ENCODE measurements at places on chromosomes 7 and 10.

GRCh38 chr7:128810473-128810872, 18.7 kb downstream of the CCDC136 start:
- no peak for DNase-seq

GRCh38 chr10:129033340-129033739, 433.7 kb upstream of the MGMT start:
- DNase-seq = no peak

- peak; percentile 30 for DNase-seq
Measured at GRCh38 chr7:34128762-34129161, 223.4 kb downstream of the BMPER start.

- no peak for DNase-seq
Measured at GRCh38 chr10:124518366-124518765, 56.7 kb downstream of the LHPP start.

- no peak for DNase-seq
Measured at GRCh38 chr10:75043256-75044131, 68.0 kb upstream of the SAMD8 start.

DNA sequence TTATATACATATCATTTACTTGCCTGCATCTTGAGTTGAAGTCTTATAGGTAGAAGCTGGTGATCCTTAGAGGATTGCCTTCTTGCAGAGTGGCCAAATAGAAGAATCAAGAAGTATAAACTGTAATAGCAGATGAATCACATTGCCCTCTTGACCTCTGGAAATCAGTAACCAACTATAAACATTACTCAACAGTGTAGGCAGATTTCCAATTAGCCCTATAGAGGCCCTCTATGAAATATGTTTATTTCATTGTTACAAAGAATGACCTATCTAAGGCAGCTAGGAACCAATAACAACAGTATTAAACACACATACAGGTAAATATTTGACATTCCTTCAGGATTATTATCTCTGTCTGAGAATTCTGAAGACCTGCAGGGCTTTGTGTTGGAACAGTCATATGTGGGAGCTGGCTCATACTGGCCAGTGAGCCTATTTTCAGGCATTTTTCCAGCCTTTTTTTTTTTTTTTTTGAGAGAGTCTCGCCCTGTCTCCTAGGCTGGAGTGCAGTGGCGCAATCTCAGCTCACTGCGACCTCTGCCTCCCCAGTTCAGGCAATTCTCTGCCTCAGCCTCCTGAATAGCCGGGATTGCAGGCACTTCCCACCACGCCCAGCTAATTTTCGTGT, 7.2 kb upstream of the SRI start:
- no peak for DNase-seq

- DNase-seq = no peak
Measured at GRCh38 chr7:100687261-100687660, 6.8 kb downstream of the GIGYF1 start.

DNA sequence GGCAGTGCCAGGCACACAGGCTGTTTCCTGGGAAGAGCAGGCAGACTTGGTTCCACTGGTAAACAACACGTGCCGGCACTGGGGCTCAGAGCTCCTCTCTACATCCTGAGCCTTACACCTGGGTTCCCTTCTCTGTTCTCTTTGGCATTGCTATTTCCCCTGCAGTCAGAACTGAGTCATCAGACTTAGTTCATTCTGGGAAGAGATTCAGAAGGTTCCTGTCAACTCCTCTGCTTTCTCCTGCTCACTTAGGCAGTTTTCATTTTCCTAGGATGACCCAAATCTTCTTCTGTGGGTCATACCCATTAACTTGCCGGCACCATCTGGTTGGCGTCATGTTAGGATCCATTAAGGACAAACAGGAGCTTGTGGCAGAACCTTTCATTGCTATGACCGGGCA, 33.4 kb upstream of the LRRC18 start:
- no peak for DNase-seq

DNA sequence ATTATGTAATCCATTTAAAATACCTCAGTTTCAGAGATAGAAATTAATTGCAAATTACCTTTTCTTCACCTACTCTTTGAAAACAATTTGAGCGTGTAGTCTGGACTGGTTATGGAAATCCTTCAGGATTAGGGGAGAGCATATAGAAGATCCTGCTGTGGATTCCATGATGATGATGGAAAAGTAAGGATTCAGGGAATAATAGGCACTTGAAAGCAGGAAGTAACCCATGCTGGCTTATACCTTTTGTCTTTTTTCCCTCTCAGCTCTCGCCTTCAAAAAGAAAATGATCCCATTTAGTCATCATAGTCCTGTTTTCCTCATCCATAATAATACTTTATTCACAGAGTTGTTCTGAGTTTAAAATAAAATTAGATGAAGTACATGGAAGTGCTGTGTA, 4.4 kb downstream of the HBP1 start:
- no peak for DNase-seq

GRCh38 chr7:20290505-20291111, 40.1 kb upstream of the ITGB8 start:
- no peak for DNase-seq

- DNase-seq = peak; percentile 3
Measured at GRCh38 chr10:82969405-82969804, 1094.4 kb downstream of the NRG3 start.

- no peak for DNase-seq
Measured at GRCh38 chr7:81419731-81420130, 350.1 kb downstream of the HGF start.

DNA sequence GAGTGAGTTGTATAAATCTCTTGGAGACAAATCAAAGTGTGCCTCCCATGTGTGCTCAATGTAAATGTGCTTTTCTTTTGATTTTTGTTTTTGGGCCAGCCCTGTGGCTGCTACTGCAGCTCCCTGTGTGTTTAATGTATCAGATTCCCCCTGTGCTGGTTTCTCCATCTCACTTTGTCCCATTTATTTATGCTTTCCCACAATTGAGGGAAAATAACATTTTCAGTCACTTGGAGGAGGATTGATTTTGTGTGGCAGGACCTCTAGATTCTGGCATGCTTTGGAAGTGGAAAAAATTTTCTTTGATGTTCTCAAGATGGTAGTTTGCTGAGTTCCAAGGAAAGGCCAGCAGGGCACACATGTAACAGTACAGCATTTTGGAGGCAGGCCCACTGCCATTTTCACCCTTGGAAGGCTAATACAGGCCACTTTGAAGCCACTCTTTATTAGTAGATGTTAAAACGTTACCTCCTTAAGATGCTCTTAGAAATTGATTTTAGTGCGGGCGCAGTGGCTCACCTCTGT, 323.6 kb downstream of the BICC1 start:
- DNase-seq = no peak

DNA sequence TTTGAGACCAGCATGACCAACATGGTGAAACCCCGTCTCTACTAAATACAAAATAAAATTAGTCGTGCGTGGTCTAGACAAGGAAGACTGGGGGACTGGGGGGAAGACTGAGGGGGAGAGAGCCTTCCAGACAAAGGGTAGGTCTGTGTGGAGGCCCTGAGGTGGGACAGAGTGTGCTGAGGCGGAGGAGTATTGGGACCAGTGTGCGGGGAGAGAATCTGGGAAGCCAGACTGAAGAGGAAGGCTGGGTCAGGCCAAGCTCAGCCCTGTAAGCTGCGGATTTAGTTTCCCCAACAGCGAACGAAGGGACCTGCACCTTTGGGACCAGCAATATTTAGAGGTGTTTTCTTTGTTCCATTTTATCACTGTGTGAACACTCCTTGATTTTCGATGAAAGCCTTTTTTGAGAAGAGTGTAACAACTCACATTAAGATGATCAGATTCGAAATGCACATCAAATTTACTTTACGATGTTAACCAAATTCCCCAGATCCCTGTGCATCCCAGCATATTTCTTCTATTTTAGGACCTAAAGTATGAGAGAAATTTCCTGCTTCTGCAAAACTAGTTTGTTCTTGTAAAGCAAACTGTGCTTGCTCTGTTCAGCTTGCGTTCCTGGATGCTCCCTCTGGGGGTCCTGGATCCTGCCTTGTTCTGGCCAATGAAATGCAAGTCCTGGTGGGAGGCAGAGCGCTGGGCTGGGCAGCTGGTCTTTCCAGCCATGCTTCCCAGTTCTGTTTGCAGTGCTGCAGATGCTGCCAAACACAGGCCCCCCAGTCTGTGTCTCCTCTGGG, 39.4 kb downstream of the PLAU start:
- DNase-seq = no peak

GRCh38 chr10:45220931-45221330, 94.5 kb downstream of the OR13A1 start:
- DNase-seq = no peak

GRCh38 chr7:131897016-131897789, 340.8 kb upstream of the PODXL start:
- DNase-seq = peak; percentile 32

DNA sequence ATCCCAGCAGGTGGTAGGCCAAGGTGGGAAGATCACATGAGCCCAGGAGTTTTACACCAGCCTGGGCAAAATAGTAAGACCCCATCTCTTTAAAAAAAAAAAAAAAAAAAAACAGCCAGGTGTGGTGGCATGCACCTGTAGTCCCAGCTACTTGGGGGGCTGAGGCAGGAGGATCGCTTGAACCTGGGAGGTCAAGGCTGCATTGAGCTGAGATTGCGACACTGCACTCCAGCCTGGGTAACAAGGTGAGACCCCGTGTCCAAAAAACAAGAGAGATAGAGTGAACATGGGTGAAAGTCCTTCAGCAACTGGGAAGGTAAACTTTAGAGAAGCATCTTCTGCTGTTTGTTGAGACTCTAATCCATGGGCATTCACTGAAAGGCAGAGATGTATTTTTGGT, 6.3 kb upstream of the LAMTOR4 start:
- no peak for DNase-seq

DNA sequence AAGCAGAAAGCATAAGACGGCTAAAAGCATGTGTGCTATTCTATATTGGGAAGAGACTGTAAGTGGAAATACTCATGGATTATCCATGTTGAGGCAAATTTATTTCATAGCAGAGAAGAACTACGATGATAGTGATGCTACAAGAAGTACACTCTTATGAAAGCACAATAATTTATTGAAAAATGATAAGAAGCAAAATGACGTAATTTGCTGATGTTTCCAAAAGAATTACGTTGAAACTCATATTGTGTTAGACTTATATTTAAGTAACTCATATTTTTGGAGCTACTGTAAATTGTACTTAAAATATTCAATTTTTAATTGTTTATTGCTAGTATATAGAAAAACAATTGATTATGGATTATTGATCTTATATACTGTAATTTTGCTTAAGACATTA, 1622.5 kb downstream of the REEP3 start:
- DNase-seq = no peak

GRCh38 chr7:148014001-148014400, 576.6 kb upstream of the C7orf33 start:
- no peak for DNase-seq

GRCh38 chr7:67547183-67547907, 550.7 kb downstream of the TYW1 start:
- no peak for DNase-seq

- no peak for DNase-seq
Measured at GRCh38 chr10:130970341-130971122, 341.0 kb downstream of the TCERG1L start.

DNA sequence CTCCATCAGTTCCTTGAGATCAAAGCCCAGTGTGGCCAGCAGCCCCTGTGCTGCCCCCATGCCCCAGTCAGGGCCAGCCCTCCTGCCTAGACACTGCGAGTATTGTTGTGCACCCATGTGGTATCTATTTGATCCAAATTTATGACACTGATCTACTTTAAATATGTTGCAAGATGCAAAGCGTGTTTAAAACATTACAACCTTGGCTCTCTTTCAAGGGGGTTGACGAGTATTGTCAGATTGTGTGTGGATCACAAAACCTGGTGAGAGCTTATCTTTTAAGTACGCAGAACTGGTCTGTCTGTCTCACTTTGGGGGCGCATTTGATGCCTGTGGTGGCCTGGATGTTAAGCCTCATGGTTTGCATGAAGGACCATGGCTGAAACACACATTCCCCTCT, 108.9 kb downstream of the COL13A1 start:
- DNase-seq = no peak

GRCh38 chr10:79253704-79254103, 93.6 kb upstream of the PPIF start:
- DNase-seq = no peak

DNA sequence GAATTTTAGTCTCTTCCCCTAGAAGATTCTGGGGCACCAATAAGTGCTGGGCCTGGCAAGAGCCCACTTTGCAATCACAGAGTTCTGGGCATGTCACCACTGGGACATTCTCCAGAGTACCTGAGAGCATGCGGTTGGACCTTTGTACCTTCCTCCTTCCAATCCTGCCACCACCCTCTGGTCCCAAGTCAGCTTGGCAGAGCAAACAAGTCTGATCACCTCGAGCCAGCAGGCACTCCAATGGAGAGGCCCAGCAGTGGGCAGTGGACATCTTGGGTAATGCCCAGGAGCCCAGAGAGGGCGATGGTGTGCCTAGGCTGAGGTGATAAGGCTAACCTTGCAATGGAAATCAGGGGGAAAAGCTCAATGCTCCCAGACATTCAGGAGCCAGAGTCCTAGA, 43.4 kb downstream of the SH3PXD2A start:
- no peak for DNase-seq

GRCh38 chr10:27100813-27101347, 586 bp upstream of the ANKRD26 start:
- no peak for DNase-seq

DNA sequence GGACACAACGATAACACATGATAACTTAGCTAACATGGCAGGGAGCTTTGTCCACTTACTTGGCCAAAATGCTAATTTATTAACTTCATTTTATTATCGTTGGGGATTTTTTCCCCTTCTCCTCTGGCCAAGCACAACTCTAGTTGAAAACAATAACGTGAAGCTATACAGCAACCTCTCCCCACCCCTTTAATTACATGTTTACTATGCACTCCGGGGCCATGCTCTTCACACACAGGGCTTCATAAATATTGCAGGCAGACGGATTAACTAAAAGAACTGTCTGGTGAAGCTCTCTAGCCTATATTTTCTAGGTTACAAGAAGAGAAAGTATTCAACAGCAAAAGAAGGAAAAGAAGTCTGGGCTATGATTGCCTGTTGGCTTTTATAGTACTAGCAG, 51.7 kb downstream of the XRCC2 start:
- DNase-seq = no peak

- DNase-seq = no peak
Measured at GRCh38 chr7:123346766-123347165, 147.0 kb upstream of the SLC13A1 start.

Data from NCI-H446 treated with DMSO at 0.1 percent for 48 hours (cell line).